ENCODE measurements at places on chromosomes 11 and 22.

GRCh38 chr22:23212061-23213021 lies 32.0 kb downstream of the BCR start:
- DNase-seq = no peak

DNA sequence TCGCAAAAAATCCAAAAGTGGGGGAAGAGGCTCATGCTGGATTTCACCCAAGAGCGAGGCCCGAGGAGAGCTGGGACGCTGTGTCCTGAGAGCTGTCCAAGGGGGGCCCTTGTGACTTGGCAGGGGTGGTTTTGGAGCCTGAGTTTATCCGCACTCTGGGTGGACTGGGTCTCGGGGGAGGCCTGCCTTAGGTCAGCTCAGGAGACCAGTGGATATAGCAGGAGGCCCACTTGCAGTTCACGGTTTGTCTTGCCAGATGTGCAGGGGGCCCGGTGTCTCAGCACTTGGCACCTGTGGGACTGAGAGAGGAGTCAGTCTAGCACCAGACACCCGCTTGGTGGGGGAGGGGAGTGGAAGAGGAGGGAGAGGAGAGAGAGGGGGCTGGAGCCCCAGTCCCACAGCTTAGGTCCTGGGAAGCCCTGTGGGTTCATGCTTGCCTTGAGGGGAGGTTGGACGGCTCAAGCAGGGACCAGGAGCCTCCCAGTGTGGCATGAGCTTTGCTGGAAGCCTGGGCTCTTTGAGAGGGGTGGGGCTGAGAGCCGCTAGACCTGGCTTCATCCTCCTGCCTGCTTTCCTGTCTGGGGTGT lies 33.4 kb downstream of the PARVB start:
- no peak for DNase-seq

GRCh38 chr11:61645179-61645868 lies 34.9 kb upstream of the DAGLA start:
- DNase-seq = no peak

- no peak for DNase-seq
These were observed 44.1 kb upstream of the SC5D start for GRCh38 chr11:121248496-121248895.

- DNase-seq = no peak
These were observed 8.6 kb downstream of the REXO2 start for GRCh38 chr11:114447892-114448291.

GRCh38 chr11:121841487-121842191 lies 274.4 kb downstream of the BLID start:
- no peak for DNase-seq

DNA sequence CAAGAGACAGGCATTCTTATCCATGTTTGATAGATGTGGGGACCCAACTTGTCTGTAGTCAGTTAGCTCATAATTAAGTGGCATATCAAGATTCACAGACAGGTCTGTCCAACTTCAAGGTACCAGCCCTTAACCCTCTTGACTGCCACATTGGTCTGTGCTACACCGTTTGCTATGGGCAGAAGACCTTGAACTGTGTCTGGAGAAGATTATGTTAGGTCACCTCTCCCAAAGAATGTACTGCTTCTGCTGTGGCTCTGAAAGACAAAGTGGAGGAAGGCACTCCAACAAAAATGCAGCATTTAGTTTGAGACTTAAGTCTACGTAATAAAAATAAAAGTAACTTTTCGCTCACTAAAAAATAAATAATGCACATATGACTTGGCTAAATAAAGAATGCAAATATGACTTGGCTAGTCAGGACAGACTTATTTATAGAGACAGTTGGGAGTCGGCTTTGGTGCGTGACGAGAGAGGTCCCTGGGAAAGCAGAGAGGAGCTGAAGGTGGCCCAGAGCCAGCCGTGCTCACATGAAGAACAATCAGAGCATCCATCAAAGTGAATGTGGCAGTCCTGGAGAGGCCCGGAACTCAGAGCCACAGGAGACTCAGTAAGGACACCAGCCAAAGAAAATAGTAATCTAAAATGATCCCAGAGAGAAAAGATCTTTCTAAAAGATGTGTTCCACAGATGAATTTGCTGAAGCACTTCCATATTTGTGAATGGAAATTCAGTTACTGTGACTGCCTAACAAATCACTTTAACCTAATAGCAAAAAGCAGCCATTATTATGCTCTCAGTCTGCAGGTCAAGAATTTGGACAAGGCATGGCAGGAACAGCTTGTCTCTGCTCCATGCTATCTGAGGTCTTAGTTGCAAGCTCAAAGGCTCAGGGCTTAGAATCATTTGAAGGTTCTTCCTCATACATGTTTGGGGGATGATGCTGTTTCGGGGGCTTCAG lies 35.0 kb downstream of the CWC15 start:
- DNase-seq = peak; percentile 40

DNA sequence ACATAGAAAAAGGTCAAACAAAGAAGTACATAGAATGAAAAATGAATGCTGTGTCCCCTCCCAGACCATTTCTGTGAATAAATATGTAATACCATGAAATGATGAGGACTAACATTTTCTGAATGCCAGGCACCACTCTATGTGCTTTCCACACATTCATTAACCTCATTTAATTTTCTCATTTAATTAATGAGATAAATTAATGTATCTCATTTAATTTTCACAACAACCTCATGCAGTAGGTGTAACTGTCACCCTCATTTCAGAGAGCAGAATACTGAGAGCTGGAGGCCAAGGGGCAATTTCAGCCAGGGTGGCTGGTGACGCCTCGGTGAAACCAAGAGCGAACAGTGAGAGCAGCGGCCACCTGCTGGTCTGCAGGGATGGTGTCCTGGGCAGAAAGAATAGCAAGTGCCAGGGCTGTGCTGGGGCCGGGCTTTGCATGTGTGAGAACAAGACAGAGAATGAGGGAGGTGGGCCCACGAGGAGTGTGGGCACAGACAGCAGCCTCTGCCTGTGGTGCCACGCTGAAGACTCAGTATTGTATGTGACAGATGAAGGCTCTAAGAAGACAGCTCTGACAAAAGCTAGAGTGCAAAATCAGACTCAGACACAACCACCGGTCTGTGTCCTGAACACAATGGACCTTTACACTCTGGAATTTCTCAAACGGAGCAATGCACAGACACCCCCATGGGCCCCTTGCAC lies 1.8 kb upstream of the SERPIND1 start:
- no peak for DNase-seq

DNA sequence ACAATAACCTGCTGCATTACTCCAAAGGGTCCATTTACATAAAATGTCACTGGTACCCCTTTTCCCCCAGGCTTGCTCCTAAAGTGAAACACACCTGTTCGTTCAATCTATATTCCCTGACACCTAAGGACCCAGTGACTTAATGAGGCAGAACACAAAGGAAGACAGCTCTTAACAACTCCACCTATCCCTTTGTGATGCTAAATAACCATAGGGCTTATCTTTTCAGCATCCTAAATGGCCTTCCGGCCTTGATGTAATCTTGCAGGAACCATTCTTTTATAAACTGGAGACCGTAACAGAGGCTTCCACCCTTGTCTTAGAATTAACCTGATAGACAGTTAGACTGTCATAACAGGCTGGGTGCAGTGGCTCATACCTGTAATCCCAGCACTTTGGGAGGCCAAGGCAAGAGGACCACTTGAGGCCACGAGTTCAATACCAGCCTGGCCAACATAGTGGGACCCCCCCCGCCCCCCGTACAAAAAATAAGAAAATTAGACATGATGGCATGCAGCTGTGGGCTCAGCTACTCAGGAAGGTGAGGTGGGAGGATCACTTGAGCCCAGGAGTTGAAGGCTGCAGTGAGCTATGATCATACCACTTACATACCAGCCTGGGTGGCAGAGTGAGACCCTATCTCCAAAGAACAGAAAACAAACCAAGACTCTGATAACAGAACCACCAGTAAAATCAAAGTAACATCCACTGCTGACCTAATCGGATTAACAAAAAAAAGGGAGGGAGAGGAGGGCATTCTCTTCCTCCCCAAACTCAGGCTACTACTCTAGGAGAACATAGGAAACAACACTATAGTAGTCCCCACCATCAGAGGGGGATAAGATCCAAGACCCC lies 5.1 kb downstream of the CHEK2 start:
- DNase-seq = no peak

DNA sequence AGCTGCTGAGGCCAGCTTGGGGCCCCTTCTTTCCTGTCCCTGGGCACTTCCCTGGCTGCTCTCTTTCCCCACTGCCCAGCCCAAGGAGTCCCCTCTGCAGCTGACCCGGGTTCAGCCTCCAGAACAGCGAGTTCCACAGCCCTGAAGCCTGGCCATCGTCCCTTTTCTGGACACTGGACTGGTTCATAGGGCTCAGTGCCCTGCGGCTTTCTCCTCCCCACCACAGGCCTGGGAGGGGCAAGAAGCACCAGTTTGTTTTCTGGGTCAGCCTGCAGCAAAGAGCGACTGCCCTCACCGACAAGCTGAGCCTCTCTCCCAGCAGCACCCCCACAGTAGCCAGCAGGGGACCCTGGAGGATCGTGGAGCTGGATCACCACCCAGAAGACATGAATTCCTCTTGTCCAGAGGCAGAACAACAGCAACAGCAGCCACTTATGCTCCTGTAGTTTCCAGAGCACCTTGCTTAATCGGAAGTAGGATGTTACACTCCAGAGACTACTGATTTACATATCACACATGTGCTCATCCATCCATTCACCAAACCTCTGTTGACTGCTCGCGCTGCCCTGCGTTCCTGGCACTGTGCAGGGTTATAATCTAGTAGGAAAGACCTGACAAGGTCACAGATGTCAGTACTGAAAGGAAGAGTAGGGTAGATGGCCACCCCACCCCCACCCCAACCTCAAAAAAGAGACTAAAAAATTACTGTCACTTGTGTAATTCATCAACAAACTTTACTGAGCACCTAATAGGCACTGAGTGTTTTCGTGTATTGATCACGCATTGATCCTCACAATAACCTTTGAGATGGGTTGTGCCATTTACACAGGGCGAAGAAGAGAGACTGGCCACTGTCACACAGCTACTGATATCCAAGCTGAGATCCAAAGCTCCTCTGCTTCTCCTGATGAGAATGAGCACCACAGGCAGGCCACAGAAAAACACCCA lies 13.0 kb upstream of the CXCR5 start:
- no peak for DNase-seq

DNA sequence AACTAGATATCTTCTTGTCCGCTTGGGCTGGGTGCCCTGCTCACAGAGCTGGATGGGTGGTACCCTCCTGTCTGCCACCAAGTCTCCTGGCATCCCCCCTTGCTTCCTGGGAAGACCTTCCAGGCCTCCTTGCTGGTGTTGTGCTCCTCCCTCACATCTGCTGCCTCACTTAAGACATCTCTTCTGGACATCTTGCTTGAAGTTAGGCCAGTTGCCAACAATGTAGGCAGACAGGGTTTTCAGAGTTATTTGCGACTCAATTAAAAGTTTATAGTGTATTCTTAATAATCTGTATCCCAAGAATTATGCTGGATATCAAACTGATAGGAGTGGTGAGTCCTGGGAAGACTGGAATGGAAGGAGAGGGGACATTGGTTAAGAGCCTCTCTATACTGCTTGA lies 64.0 kb upstream of the TNRC6B start:
- DNase-seq = no peak

GRCh38 chr11:76314741-76315090 lies 66.2 kb downstream of the THAP12 start:
- DNase-seq = no peak

DNA sequence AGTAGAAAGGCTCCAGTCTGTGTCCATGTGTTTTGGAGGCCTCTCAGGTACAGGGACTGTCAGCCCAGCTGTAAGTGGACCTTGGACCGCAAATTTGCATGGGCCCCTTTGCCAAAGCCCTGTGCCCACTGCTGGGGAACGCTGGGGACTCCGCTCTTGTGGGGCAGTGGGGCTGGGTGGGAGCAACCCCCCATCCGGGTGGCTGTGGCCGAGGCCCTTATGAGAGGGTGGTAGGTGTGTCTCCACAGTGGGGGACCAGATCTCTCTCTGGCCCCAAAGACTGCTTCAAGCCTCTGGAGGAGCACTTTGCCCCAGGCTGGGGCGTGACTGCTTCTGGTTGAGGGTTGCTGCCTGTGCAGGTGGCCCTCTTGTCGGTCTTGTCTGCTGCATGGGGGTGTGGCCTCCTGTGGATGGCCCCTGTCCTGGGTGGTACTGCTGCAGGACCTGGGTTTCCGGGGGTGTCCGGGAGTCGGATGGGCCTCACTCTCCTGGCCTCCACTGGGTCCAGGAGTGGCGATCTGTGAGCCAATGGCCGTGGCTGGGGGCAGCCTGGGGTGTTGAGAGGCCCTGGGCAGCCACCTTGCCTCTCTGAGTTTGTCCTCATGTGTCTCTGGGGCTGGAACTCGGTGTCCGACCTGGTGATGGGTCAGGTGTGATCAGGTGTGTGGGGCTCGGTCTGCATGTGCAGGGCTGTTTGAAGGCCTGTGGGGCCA lies 15.9 kb downstream of the KCNQ1 start:
- DNase-seq = no peak

GRCh38 chr22:36641902-36642640 lies 61.5 kb downstream of the CACNG2 start:
- DNase-seq = no peak

- no peak for DNase-seq
These were observed 31.9 kb downstream of the OPCML start for GRCh38 chr11:133500435-133500834.

DNA sequence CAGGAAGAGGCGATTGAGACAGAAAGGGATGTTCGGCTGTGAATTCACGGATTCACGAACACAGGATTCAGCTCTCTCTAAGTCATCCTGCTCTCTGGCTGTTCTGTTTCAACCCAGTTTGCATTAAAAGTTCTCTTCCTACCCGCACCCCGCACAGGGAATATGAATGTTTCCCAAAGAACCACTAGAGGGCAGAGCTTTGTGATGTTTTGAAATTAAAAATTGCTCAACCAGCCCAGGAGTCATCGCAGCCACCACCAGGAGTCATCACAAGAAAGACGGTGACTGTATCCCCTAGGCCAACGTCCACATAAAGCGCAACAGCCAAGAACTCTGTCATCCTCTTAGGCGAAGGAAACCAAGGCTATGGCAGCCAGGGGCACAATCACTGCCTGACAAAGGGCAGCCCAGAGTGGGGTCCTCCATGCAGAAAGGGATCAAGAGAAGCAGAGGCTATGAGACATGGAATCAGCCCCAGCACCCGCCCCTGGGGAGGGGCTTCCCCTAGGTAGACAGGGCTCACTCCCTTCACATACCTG lies 122.4 kb downstream of the WT1 start:
- DNase-seq = peak; percentile 24
